ENCODE measurements at places on chromosomes 3 and 15. TPM values are rescaled to one million over a fixed set of nuclear protein-coding genes. Genes with fewer than 3 reads are reported as not detected.

DNA sequence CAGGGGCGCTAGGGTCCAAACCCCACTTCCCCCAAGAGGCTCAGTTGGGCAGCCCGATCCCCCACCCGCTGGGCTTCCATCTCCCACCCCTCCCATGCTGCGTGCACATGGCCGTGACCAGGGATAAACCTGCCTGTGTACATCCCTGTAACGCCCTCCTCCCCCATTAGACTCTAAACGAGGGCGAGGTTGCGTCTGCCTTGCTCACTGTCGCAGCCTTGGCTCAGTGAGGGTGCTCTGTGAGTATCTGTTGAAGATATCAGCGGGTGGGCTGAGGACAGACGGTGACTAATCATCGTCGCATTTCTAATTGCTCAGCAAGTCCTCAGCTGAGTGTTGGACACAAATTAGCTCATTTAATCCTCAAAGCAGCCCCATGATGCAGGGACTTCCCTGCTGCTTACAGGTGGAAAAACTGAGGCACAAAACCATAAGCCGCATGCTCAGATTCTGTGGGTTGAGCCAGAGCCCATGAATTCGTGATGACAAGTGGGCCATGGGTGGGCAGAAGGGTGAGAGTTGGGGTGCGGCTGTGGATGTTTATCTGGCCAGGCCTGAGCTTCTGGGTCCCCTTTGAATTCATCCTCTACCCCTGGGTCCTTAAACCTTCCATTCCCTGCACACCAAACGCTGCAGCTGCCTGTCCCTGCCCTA, 26.0 kb downstream of the FBLN2 start:
- DNase-seq = no peak

DNA sequence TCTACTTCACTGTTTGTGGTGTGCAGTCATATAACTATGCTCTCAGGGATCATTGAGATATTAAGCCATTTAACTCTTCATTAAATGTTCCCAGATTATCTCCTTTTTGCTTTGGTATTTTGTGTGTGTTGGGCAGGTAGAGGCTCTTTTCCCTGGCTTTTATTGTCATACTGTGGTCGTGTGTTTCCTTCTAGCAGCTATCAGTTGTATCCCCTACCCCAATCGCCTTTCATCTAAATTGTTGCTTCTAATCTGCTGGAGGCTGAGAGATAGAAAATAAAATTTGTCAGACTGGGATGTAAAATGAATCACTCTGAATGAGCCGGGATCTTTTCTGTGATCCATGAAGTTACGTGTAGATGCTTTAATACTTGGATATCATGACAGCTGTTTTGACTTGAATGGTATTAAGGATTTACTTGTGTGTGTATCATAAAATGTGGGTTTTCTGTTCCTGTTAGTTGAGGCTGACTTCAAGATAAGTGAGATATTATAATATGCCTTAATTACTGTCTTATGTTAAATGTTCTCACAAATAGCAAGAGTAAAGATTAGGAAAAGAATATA, 9.2 kb downstream of the NFKBIZ start:
- DNase-seq = no peak

GRCh38 chr15:99264125-99264524, 12.8 kb downstream of the LRRC28 start:
- DNase-seq = no peak

- no peak for DNase-seq
These were observed 50.4 kb downstream of the ADAM10 start for GRCh38 chr15:58698887-58699641.

DNA sequence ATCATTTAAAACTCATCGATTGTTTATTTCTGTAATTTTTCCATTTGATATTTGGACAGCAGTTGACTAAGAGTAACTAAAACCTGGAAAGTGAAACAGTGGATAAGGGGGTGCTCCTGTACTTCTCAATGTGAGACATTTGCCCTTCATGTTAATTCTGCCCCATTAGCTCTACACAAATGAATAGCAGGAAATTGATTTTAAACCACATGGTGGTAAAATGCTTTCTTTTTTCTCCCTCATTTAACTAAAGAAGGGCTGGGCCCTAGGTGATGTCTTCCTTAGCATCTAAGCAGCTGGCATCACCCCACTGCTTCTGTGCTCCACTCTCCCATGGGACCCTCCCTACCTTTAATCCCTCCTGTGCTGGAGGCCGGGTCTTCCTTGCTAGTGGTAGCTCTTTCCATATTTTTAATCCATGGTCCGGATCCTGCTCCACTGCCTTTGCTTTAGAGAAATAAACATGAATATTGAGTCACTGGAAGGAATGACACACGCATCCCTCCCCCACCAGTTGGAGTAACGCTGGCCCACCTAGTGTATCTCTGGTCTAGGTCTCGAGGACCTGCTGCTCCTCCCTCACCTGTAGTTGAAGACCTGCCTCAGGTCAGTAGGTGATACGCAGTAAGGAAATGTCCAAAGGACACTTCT, 30.2 kb upstream of the LAMP3 start:
- DNase-seq = no peak

- DNase-seq = no peak
These were observed 33.7 kb downstream of the BNC1 start for GRCh38 chr15:83250781-83251180.

DNA sequence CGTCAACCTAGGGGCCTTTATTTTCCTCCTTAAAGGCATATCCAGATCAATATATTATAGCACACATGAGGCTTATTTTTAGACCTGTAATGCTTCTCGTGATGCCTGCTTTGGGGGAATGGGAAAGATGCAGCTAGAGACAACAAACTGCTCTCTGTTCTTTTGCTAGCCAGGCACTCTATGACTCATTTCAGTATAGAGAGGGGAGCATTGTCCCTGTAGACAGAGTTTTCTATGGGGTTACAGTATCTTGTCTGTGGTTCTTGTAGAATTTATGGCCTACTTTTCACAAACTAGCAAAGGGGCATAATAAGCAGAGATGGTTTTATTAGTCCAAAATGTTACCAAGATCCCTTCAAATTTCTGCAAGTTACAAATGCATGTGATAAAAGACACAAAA, 305.6 kb downstream of the LSAMP start:
- DNase-seq = no peak

DNA sequence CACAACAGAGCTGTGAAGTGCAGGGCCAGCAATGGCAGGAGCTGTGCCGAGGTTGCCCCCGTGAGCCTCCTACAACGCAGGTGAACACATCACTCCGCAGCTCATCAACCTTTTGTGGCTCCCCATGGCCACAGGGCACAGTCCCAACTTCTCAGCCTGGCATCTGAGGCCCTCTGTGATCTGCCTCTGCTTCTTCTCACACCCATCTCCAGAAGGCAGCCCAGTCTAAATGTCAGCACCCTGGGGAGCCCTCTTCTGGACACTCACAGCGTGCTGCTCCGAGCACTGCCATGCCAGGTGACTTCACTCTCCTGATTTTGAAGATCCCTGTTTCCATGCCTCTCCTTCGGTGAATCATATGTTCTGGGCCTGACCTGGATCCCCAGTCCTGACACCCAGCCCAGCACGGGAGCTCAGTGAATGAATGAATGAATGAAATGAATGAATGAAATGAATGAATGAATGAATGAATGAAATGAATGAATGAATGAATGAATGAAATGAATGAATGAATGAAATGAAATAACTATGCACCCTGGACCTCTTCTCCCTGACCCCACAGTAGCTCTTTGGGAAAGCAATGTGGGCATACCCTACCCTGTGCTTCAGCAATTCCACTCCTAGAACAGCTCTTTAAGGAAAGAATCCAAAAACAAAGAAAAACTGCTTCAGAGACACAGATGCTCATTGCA, 17.9 kb upstream of the SKIC8 start:
- DNase-seq = no peak

GRCh38 chr3:43759297-43759782, 68.6 kb downstream of the ABHD5 start:
- DNase-seq = no peak

DNA sequence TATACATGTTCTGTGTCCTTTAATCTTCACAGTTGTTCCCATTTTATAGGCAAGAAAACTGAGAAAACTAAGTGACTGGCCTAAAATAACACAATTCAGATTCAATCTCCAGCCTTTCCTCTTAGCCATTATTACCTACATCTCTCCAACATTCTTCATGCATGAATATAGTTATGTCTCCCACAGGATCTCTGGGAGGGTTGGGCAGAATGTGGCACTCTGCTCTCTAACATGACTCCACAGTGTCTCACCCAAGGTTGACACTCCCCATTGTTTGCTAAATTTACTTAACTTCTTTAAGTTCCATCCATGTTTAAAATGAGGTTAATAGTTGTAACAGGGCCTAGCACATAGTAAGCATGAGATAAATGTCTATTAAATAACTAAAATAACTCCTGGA, 276.3 kb downstream of the ERC2 start:
- DNase-seq = no peak

DNA sequence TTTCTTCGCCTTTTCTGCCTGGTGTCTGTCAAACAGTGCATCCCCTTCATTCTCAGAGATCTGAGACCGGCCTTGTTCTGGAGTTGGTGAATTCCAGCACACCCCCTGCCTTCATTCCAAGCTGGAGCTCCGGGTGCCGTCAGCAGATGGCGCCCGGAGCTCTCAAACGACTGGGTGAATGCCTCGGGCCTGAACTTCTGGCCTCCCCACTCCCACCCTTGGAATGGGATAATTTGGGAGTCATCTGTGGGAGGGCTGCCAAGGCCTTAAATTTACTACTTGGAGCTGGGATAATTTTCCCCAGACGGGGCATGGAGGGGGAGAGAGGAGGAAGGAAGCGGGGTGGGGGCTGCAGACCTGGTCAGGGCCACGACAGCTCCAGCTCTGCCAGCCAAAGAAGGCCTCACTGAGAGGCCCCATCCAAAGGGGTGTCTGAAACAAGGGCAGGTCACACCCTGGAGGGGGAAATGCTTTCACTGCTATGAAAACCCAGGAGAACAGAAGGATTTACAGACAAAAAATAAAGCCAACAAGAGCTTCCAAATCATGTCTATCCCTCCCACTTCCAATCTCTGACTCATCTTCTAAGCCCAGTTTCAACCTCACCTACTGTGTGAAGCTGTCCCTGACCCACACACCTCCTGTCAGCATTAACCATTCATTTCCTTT, 187.9 kb downstream of the OPA1 start:
- peak; percentile 75 for DNase-seq

GRCh38 chr15:100167884-100168375, 173.8 kb downstream of the ADAMTS17 start:
- no peak for DNase-seq

- no peak for DNase-seq
These were observed 76.9 kb upstream of the IGSF10 start for GRCh38 chr3:151537726-151538125.

DNA sequence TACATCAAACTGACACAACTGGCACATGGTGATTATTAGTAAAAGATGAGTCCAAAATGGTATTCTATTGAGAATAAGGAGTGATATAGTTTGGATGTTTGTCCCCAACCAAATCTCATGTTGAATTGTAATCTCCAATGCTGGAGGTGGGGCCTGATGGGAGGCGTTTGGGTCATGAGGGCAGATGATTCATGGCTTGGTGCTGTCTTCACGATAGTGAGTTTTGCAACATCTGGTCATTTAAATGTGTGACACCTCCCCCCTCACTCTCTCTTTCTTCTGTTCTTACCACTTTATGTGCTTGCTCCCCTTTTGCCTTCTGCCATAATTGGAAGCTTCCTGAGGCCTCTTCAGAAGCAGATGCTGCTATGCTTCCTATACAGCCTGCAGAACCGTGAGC, 90.6 kb downstream of the RSL24D1 start:
- DNase-seq = no peak

- no peak for DNase-seq
These were observed 161.3 kb upstream of the SLC2A2 start for GRCh38 chr3:171187706-171188290.

DNA sequence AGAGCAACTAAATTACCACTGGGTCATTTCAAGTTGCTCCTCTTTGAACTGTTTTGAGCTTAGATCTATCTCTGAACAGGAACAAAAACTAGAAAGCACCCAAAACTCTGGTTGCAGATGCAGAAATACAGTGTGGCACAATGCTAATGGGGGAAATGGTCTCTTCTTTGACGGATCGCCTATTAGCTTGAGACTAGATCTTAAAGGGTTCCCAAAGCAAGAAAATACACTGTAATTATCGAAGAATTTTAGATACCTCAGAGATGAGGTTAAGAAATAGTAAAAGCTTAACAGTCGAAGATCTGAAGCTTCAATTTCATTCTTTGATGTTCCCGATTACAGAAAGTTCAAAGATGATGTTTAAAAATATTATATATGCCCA, 818 bp downstream of the PPP1R2 start:
- DNase-seq = no peak

- DNase-seq = no peak
These were observed 4.6 kb downstream of the SNAP23 start for GRCh38 chr15:42499858-42500609.

DNA sequence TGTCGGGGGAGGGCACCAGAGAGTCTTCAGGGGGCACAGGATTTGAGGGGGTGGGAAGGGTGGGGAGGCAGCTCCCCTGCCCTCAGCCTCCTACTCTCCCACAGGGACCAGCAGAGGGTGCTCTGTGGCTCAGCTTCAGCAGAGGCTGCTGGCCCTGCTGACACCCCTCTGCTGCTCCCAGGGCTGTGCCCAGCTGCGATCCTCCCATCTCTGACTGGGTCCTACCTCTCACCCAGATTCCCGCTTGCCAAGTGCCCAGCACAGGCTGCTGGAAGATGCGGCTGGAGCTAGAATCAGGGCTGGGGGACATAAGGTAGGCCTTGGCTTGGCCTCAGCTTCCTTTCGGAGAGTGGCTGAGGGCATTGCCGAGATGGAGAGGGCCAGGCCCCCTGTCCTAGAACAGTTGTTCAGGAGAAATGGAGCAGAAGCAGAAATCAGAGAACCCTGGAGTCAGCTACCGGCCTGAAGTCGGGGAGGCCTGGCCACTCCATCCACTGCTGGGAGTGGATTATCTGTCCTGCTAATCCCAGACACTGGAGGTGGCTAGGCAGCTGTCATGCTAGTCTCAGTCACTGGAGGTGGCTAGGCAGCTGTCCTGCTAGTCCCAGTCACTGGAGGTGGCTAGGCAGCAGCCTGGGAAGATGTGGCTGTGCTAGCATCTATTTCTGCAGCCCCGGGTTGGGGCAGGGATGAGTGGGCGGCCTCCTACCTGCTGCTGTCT, 3.9 kb downstream of the GRM2 start:
- DNase-seq = peak; percentile 74

DNA sequence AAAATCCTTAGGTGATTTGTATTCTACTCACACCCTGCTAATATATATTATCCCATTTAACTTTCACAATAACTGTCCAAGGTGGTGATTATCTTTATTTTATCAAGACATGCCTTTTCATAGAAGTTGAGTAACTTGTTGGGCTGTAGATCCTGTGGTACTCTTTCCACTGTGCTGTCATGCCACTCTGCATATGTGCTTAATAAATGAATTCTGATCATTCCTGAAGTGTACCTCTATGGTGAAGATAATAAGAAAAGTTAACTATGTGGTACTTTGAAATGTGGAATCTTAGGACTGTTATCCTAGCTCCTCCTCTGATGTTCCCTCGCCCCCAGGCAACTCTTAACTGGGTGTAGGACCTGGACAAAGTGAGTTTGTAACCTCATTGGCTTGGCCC, 5.2 kb downstream of the SNRK start:
- no peak for DNase-seq

The NOX5 gene
- not detected for total RNA-seq

The AADACL2 gene
- total RNA-seq = not detected

The NLGN1 gene
- total RNA-seq = 5.5 TPM

The PPM1L gene
- total RNA-seq = 7.9 TPM

The PRKAR2A gene
- total RNA-seq = 38.7 TPM

The ST8SIA2 gene
- 3.2 TPM for total RNA-seq

The ST6GAL1 gene
- total RNA-seq = 141 TPM

The CFAP20DC gene
- 4.5 TPM for total RNA-seq

The IL17RD gene
- 31.7 TPM for total RNA-seq

The CFAP161 gene
- total RNA-seq = 0.24 TPM

The PDZRN3 gene
- total RNA-seq = 5.5 TPM

The FAM107A gene
- total RNA-seq = 0.13 TPM

The DUOXA1 gene
- 1.2 TPM for total RNA-seq

The FES gene
- total RNA-seq = 6.5 TPM
